Caki2 (cell line): ENCODE measurements at places on chromosomes 11 and 22. TPM values are rescaled to one million over a fixed set of nuclear protein-coding genes. Genes with fewer than 3 reads are reported as not detected.

Gene MPZL2
- not detected in 2 replicates for total RNA-seq

Gene MIAT
- total RNA-seq, result 0.20 TPM in 1 of 2 replicates, not detected in the other

Gene OTOG
- not detected in 2 replicates for total RNA-seq

Gene SYT13
- 115 and 120 TPM in 2 replicates for total RNA-seq
